GM12878 (cell line): ENCODE measurements at places on chromosomes 7 and 10. TPM values are rescaled to one million over a fixed set of nuclear protein-coding genes. Genes with fewer than 3 reads are reported as not detected.

DNA sequence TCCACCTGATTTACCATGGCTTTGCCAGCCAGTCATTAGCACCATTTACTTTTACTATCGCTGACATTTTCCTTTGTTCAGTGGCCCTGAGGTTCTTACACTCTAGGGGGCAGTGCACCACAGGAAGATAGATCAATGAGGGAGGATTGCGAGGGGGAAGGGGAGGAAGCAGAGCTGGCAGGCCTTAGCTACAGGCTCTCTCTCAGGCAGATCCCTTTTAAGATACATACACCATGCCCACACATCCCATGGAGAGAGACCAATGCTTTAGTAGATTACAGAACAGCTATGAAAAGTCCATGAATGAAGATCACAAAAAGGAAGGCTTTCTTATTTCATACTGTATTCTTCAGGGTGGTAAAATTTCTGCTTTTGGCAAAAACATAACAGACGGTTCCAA is 47.4 kb downstream of the DENND11 start:
- H3K27ac ChIP-seq, result no peak overlapping the region
- peaks cover 3% of the 10 kb centered on the region for H3K4me1 ChIP-seq
- no peaks in the 10 kb centered on the region for H3K27me3 ChIP-seq
- peak; percentile 23 for DNase-seq

DNA sequence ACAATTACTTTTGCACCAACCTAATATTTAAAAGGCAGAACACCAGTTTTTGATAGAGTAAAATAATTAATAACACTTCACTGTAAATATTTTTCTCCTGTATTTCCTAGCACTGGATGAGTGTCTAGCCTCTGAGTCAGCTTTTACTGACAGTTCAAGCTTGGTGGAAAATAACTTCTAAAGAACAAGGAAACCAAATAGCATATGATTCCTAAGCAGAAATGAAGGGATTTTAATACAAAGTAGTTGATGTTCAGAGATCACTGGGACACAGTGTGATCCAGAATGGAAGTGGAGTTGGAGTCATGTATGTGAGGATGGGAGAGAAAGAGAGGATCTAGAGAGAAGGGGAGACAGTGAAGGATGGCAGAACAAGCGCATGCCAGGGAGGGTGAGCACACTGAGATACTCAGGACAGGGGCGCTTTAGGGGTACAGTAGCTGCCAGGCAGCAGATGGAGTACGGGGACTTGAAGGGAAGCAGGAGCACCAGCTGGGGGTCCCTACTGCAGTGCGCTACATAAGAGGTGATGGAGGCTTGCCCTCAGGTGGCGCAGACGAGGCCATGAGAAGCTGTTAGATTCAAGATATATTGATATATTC is 117.9 kb upstream of the KLF6 start:
- H3K4me3 ChIP-seq, result no peak overlapping the region
- no peak for DNase-seq
- H3K4me1 ChIP-seq, result peaks cover 25% of the 10 kb centered on the region
- peak overlapping the region; percentile 75 for H3K27ac ChIP-seq
- H3K36me3 ChIP-seq, result no peaks in the 10 kb centered on the region
- no peaks in the 10 kb centered on the region for H3K27me3 ChIP-seq

- no peak overlapping the region for H3K4me3 ChIP-seq
- H3K27ac ChIP-seq, result peak overlapping the region; percentile 27; the same call in 1 of the 2 replicates
- peaks cover 41% of the 10 kb centered on the region for H3K4me1 ChIP-seq
- no peak for DNase-seq
- no peaks in the 10 kb centered on the region; the same call in 1 of the 2 replicates for H3K36me3 ChIP-seq
Measured at GRCh38 chr7:150401424-150401790, 22.3 kb downstream of the ZNF775 start.

GRCh38 chr7:69896121-69896520 is 297.8 kb downstream of the AUTS2 start:
- H3K27ac ChIP-seq, result no peak overlapping the region
- no peak overlapping the region for H3K4me3 ChIP-seq
- DNase-seq, result no peak
- H3K27me3 ChIP-seq, result no peaks in the 10 kb centered on the region

DNA sequence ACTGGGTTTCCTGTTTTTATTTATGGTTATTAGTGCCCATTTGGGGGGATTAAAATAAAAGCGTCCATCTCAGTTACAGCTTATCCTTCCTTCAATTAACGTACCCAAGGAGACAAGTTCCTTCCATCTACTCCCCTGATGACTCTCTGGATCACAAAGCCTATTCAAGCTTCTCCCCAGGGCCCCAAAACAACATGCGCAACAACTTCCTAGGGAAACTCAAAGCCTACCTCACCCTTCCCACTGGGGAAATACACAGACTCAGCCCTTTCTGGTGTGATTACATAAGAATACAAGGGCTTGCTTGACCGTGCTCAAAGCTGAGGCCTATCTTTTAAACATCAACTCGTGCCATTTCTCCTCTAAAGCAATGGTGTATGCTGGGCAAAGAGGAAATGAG is 112.4 kb downstream of the CDK6 start:
- no peak for DNase-seq
- H3K27me3 ChIP-seq, result no peaks in the 10 kb centered on the region
- peaks cover 20% of the 10 kb centered on the region for H3K4me1 ChIP-seq
- H3K27ac ChIP-seq, result no peak overlapping the region
- peaks cover 9% of the 10 kb centered on the region for H3K36me3 ChIP-seq

DNA sequence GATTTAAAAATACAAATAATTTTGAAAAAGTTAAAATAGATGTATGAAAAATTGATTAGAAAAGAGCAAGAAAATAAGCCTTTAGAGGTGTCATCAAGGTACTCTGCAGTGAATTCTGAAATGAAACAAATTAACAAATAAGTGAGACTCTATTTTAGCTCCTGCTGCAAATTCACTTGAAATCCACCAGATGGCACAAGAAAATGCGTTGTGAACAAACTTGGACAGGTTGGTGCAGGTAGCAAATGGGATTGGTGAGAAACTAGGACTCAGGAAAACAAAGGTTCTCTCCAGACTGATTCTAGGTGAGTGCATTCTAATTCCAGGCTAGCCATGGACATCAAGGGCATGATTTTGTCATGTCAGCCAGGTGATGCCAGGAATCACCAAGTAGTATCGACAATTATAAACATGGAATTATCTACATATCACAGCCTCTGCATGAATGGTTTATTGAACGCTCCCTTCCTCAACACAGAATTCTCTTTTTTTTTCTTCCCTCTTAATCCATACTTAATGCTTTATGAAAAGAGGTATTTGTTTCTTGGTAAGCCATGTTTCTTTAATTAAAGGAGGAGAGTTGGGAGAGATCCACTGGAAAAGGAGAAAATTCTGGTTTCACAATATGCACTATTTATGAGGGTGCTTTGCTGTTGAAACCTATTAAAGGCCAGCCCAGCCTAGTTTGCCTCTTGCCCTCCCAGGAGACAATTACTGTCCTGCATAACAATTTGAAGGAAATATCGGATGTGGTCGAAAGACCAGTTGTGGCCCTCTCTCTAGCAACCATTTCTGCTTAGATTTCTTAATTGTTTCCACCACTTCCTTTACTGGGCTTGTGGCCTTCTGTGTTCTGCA is 118.1 kb downstream of the ZNF365 start:
- H3K27ac ChIP-seq, result no peak overlapping the region
- H3K4me1 ChIP-seq, result no peaks in the 10 kb centered on the region
- H3K4me3 ChIP-seq, result no peak overlapping the region
- peak; percentile 25 for DNase-seq
- no peaks in the 10 kb centered on the region for H3K36me3 ChIP-seq

GRCh38 chr7:30136743-30137485 is 2.1 kb downstream of the MTURN start:
- peaks cover 4% of the 10 kb centered on the region; the same call in 1 of the 2 replicates for H3K4me1 ChIP-seq
- DNase-seq, result no peak
- no peaks in the 10 kb centered on the region; the same call in 1 of the 2 replicates for H3K27me3 ChIP-seq
- no peaks in the 10 kb centered on the region for H3K36me3 ChIP-seq
- no peak overlapping the region for H3K27ac ChIP-seq
- H3K4me3 ChIP-seq, result no peak overlapping the region

GRCh38 chr7:92754919-92755581 is 81.3 kb downstream of the CDK6 start:
- no peaks in the 10 kb centered on the region for H3K27me3 ChIP-seq
- DNase-seq, result no peak
- no peaks in the 10 kb centered on the region; the same call in 1 of the 2 replicates for H3K36me3 ChIP-seq
- H3K4me1 ChIP-seq, result peaks cover 9% of the 10 kb centered on the region

- H3K4me1 ChIP-seq, result peaks cover 24% of the 10 kb centered on the region
- H3K36me3 ChIP-seq, result no peaks in the 10 kb centered on the region
- no peak overlapping the region for H3K27ac ChIP-seq
- H3K27me3 ChIP-seq, result peaks cover 19% of the 10 kb centered on the region
- no peak for DNase-seq
- peak overlapping the region; percentile 66 for H3K4me3 ChIP-seq
Measured at GRCh38 chr10:89207801-89208551, 859 bp upstream of the CH25H start.

GRCh38 chr10:71731791-71732190 is 12.2 kb upstream of the C10orf105 start:
- no peaks in the 10 kb centered on the region for H3K36me3 ChIP-seq
- DNase-seq, result no peak
- H3K4me1 ChIP-seq, result peaks cover 50% of the 10 kb centered on the region
- H3K27me3 ChIP-seq, result no peaks in the 10 kb centered on the region

DNA sequence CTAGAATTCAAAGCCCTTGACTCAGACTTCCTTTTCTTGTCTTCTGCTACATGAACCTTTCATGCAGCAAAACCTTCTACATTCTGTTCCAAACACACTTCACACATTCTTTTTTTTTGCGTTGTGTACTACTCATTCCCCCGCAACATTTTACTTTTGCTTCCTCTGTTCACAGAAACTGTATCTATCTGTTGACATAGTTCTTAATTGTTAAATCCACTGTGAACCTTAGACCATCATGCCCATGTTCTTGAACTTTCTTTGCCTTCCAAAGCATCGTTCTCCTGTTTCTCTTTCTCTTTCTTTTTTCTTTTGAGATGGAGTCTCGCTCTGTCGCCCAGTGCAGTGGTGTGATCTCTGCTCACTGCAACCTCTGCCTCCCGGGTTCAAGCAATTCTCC is 14.2 kb downstream of the CCSER2 start:
- no peaks in the 10 kb centered on the region for H3K36me3 ChIP-seq
- no peaks in the 10 kb centered on the region for H3K27me3 ChIP-seq
- H3K4me3 ChIP-seq, result no peak overlapping the region; the same call in 1 of the 2 replicates
- DNase-seq, result no peak
- H3K27ac ChIP-seq, result no peak overlapping the region

GRCh38 chr7:128167042-128167701 is 73.9 kb upstream of the LEP start:
- peaks cover 24% of the 10 kb centered on the region for H3K27me3 ChIP-seq

- no peaks in the 10 kb centered on the region for H3K27me3 ChIP-seq
- H3K27ac ChIP-seq, result no peak overlapping the region
- no peak for DNase-seq
- no peaks in the 10 kb centered on the region for H3K4me1 ChIP-seq
- no peaks in the 10 kb centered on the region for H3K36me3 ChIP-seq
Measured at GRCh38 chr10:83167081-83167480, 972.2 kb upstream of the GHITM start.

DNA sequence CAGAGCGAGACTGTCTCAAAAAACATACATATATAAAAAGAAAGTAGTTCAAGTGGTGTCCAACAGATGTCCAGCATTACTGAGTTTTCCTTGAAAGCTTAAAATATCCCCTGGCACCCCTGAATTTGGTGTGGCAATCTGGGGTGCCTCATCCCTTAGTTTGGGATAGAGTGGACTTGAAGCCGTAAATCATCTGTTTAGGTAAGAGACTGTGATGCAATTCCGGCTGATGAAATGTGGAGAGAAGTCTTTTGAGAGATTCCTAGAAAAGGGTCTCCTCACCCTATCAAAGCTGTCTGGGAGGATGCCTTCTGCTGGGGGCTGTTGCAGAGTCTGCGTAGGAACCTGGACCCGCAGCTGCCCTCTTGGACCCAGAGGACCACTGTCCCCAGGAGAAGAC is 408.0 kb downstream of the RPS24 start:
- H3K27me3 ChIP-seq, result 0 out of 2 replicates have a peak, but pooled peaks cover 2% of the 10 kb centered on the region
- no peaks in the 10 kb centered on the region for H3K36me3 ChIP-seq
- no peak overlapping the region for H3K27ac ChIP-seq
- no peaks in the 10 kb centered on the region for H3K4me1 ChIP-seq
- DNase-seq, result no peak

- H3K4me3 ChIP-seq, result peak overlapping the region; percentile 100
- H3K27me3 ChIP-seq, result no peaks in the 10 kb centered on the region
- no peak overlapping the region for H3K27ac ChIP-seq
Measured at GRCh38 chr7:139230023-139230422, 1.0 kb upstream of the UBN2 start.

DNA sequence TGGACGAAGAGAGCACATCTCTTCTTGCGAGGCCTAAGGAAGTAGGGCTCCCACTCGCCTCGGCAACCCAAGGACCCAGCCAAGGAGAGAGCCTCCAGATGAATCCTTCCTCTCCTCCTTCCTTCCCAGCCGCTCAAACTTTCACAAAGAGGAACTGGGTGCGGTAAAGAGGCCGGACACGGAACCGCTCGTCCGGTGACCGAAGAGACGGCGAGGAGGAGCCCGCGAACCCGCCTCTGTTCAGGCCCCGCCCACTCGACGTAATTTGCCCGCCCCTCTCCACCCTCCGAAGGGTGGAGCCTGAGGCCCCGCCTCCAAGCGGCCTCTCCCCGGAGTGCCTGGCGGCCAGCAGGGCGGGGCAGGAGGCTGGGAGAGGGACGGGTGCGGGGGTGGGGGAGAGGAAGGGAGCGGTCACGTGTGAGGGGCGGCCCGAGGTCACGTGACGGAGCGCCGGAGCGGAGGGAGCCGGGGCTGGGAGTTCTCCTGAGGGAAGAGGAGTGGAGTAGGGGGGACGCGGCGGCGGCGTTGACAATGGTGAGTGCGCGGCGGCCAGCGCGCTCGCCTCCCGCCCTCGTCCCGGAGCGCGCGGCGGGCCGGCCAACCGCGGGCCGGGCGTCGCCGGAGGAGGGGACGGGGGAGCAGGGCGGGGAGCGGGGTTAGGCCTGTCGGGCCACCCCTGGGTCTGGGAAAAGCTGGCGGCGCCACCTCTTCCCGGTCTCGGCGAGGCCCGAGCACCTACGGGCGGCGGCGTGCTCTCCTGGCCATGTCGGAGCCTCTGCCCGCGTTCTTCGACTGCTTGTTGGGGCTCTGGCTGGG is at the start of gene VPS26A:
Gene VPS26A, plus strand, starts transcription at position 432 of the 816 bp plus-strand sequence. Its CDS starts 100 bp downstream, at position 532.
- peak; percentile 87 for DNase-seq
- peaks cover 4% of the 10 kb centered on the region; the same call in 1 of the 2 replicates for H3K4me1 ChIP-seq
- H3K36me3 ChIP-seq, result no peaks in the 10 kb centered on the region

DNA sequence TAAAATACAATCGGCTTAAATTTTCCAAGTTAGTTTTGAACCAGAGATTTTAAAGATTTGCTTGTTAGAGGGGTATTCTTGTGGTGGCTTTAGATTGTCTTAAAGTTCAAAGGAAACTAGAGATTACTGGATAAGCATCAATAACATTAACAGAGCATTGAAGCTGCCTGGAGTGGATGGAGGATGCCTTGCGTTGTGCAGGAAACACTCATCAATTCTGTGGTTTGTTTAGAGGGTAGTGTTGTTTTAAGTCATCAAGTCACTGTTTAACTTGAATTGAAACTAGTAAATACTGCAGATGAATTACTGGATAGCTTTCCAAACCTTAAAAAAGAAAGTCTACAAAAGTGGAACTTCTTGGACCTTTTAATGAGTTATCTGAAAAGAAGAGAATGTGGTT is 218.6 kb downstream of the CELF2 start:
- DNase-seq, result no peak
- H3K4me3 ChIP-seq, result peak overlapping the region; percentile 36; the same call in 1 of the 2 replicates
- peaks cover 71% of the 10 kb centered on the region for H3K4me1 ChIP-seq
- peak overlapping the region; percentile 74 for H3K27ac ChIP-seq
- H3K27me3 ChIP-seq, result no peaks in the 10 kb centered on the region
- peaks cover 20% of the 10 kb centered on the region for H3K36me3 ChIP-seq

EPC1 gene
- 20.4 and 22.1 TPM in 2 replicates for total RNA-seq

SFTPA1 gene
- total RNA-seq, result 2.4 and 3.7 TPM in 2 replicates

MAT1A gene
- total RNA-seq, result 0.23 and 0.29 TPM in 2 replicates

SUN3 gene
- not detected in 2 replicates for total RNA-seq

LRRC18 gene
- not detected in 2 replicates for total RNA-seq

PLXDC2 gene
- total RNA-seq, result 0.08 and 0.31 TPM in 2 replicates

LRGUK gene
- 0.05 and 0.13 TPM in 2 replicates for total RNA-seq

ANKRD22 gene
- total RNA-seq, result 0.48 and 0.56 TPM in 2 replicates

NME8 gene
- total RNA-seq, result 0.51 TPM in 1 of 2 replicates, not detected in the other

ARMH3 gene
- total RNA-seq, result 23.3 and 23.5 TPM in 2 replicates

ZNF735 gene
- not detected in 2 replicates for total RNA-seq
